ENCODE measurements at places on chromosomes 1 and 21.

DNA sequence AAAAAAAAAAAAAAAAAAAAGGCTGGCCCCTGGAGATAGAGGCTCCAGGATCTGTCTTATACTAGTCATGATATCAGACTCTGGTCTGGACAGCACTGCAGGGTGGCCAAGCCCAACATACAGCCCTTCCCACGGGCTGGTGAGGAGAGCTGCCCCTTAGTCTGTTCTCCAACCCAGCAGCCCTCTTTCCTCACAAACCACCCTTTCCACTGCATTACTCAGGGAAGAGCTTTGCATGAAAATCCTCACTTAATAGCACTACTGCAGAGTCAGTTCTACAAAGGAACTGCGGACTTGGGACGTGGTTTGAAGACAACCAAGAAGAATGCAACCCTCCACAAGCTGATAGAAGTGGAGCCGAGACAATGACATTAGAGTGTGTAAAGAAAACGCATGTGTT, 5.7 kb downstream of the BCAR3 start:
- no peak for DNase-seq

DNA sequence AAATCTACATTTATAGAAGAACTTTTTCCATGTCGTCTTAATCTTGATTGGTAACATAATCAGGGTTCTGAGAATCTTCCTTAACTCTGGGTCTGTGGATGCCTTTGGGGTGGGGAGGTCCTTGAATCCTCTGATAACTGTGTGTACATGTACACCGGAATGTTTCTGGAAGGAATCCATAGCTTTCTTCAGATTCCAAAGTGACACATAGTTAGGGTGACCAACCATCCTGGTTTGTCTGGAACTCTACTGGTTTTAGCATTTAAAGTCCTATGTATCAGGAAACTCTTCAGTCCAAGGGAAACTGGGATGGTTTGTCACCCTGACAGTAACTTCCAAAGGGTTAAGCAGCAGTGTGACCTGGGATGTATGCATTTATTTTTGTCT, 16.8 kb downstream of the STRIP1 start:
- DNase-seq = no peak

GRCh38 chr1:10626131-10626731, 151.5 kb downstream of the PEX14 start:
- DNase-seq = no peak

DNA sequence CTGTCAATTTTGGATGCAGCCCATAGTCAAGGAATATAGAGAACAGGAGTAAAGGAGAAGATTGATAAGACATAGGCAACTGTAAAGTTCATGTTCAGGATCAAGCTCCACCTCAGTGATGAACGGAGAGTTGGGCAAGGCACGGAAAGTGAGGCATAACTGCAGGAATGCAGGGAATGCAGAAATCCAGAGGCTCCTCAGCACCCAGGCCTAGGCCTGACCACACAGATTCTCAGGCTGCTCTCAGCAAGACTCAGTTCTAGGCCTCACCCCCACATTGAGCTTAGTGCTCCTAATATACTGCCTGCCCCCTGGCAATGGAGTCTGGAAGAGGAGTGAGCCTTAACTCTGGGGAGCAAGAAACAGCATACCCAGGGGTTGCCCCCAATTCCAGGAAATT, 36.3 kb upstream of the S1PR1 start:
- no peak for DNase-seq

DNA sequence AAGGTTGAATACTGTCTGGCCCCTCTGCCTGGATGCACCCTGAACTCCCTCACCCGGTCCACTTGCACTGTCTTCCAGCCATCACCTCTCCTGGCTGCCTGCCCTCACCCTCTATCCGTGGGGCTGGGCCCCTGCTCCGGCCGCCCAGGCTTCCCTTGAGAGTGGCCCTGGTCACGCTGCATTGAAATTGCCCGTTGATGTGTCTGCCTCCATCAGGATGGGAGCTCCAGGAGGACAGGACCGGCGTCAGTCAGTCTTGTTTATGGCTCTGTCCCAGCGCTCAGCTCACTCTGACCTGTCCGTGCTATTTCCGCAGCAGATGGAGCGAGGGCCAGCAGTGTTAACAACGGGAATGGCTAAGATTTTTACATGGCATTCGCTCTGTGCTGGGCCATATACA, 34.9 kb downstream of the FOXO6 start:
- no peak for DNase-seq

DNA sequence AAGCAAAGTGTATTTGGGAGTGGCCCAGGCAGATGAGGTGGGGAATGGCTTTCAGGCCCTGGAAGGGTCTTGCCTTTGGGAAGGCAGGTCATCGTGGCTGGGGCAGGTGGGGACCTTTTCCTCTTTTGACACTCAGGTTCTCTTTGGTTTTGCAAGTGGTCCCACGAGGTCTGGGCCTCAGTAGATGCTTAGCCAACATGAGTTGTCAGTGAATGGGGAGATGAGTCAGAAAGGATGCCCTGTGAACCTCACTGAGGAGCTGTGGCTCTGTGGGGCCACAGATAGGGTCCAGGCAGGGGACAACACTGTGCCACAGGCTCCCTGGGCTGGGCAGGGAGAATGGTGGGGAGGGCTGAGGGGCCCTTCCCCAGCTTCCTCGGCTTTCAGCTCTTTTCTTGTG, 19.0 kb downstream of the ARHGEF10L start:
- DNase-seq = no peak

DNA sequence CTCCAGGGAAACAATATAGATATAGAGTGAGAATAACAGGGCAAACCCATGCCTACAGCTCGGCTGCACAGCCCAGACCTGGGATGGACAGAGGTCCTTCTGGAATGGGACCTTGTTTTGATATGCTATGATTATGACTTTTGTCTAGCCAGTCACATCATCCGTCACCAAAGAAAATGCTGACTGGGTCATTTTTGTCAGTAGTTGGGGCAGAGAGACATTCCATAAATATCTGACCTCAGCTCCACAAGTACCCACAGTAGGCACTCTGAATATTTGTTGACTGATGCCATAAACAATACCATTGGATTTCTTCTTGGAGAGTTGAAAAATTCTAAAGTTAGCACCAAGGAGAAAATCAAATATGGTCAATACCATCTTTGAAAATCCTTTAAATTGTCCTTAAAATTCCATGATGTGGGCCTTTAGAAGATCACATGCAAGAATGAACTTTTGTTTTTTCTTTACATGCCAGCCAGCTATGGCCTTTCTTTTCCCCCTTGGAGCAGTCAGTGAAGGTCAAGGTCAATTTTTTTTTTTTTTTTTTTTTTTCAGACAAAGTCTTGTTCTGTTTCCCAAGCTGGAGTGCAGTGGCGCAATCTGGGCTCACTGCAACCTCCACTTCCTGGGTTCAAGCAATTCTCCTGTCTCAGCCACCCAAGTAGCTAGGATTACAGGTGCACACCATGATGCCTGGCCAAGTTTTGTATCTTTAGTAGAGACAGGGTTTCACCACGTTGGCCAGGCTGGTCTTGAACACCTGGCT, 7.3 kb downstream of the TMCO4 start:
- no peak for DNase-seq

DNA sequence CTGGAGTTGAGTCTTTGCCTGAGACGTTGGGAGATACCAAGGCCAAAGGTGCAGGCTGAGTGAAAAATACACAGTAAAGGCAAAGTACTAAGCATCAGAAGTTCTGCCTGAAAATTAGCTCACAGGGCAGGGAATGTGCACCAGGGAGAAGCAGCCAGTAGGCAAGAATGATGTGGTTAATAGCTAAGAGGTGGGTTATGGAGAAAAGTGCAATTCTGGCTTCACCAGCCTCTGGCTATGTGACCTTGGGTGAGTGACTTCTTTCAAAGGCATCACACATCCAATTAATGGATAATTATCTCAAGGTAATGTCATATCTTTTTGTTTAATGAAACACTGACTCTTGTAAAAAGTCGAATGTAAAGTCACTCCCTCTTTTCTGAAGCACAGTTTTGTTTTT, 230.7 kb upstream of the FGGY start:
- no peak for DNase-seq

DNA sequence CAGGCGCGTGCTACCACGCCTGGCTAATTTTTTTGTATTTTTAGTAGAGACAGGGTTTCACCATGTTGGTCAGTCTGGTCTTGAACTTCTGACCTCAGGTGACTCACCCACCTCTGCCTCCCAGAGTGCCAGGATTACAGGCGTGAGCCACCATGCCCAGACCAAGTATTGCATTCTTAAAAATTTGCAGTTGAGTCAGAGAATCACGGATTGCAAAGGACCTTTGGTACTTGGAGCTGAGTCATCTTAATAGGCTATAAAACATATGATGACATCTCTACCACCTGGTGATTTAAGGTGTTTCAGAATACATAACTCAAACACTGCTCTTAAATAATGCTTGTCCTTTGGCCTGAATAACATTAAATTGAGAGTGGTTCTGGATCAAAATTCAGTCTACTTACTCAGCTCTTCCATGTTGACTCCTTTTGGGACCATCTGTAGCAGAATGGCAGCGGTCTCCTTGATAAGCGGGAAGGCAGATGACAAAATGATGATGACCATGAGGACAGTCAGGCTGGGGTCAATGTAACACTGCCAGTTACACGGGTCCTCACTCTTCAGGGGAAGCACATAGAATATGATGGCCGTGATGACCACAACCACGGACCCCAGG, 10.4 kb downstream of the SLC30A10 start:
- DNase-seq = no peak

DNA sequence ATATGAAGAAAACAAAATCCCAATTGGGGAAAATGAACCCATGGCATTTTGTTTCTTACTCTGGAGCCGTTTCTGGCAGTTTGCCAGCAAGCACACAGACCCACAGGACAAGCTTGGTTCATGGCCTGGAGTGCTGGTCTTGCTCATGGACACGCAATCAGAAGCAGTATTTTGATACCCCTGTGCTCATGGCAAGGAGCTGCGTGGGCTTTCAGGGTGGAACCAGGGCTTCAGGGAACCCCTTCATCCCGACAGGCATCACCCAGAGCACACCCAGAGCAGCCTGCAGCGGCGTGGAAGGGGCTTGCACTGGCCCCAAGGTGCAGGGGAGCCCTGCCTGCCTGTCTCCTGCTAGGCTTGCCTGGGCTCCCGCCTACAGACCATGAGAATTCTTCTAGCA, 45.4 kb upstream of the PCBP3 start:
- DNase-seq = no peak

GRCh38 chr1:29939079-29939478, 702.8 kb downstream of the PTPRU start:
- no peak for DNase-seq

DNA sequence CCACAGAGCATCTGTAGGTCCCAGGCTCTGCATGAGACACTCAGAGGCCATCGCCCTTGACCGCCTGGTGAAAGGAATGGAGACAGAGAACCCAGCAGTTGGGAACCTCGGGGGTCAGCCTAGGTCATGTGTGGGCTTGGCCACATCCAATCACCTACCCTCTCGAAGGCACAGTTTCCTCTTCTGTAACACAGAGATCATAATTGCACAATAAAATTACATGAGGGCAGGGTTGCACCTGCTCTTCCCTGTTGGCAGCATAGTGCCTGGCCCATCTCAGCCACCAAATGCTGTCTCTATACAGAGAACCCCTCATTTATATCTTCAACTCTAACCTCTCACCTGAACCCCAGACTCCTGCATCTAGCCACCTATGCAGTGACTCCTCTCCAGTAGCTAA, 418.1 kb upstream of the VAMP3 start:
- DNase-seq = no peak

DNA sequence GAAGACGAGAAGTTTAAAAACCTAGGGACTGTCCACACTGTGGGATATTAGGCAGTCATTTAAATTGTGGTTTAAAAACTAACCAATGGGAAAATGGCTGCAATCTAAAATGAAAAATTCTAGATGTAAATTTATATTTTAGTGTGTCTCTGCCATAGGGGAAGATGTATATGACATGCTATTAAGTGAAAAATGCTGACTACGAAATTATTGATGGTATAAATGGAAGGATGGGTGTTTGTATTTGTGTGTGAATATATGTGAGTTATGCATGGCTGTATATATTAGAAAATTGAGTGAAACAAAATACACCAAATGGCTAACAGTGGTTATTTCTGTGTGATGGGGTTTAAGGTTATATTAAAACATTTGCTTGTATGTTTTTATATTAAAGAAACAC, 260.7 kb downstream of the AJAP1 start:
- no peak for DNase-seq

- no peak for DNase-seq
Measured at GRCh38 chr21:43956670-43957035, 55.5 kb upstream of the TRAPPC10 start.

GRCh38 chr1:231395998-231396390, 26.1 kb downstream of the EGLN1 start:
- no peak for DNase-seq

- no peak for DNase-seq
Measured at GRCh38 chr1:10631121-10631810, 156.5 kb downstream of the PEX14 start.

- DNase-seq = no peak
Measured at GRCh38 chr1:240423246-240423924, 188.6 kb downstream of the GREM2 start.

- no peak for DNase-seq
Measured at GRCh38 chr1:156433602-156434001, 64.6 kb downstream of the RHBG start.

- no peak for DNase-seq
Measured at GRCh38 chr21:25980710-25981109, 189.9 kb downstream of the APP start.

GRCh38 chr1:10252508-10252907, 42.1 kb downstream of the KIF1B start:
- no peak for DNase-seq

DNA sequence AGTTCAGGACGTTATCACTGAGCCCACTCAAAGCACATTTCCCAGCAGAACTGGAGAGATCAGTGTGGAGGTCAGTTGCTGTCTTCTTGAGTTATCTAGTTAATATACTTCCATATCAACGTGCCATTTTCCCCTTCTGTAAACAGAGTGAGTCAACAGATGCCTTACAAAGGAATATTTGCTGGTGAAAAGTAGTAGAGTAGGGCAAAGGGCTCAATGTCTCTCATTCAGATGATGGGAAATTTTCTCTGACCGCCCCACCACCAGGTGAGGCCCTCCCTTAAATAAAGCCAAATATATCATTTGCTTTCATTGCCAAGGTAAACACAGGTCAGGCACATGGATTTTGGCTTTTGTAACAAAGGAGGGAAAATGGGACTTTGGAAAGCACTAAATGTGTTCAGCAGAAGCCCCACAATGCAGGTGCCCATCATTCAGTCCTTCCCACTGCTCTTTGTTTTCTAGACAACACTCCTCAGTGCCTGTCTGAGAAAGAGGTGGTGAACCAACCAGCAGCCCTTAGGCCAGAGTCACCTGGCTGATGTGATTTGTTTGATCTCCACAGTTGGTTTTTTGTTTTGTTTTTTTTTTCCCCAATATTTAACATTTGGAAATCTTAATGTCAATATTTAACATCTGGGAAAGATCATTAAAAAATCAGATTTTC, 40.5 kb upstream of the SAMD13 start:
- DNase-seq = no peak

DNA sequence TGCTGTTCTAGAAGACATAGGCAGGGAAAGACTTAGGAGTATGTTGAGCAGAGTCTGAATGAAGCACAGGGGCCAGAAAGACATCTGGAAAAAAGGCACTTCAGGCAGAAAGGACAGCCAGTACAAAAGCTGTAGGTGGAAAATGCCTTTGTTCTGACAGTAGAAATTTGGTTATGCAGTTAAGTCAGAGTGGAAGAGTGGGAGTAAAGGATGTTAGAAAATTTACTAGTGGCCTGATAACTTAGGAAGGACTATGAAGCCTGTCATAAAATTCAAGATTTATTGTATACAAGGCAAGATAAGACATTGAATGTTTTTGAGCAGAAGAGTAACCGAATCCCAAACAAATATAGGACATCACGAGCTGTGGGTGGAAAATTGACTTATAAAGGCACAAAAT, 987.9 kb downstream of the PLA2G4A start:
- DNase-seq = no peak
